ENCODE measurements at places on chromosomes 6 and 20.

GRCh38 chr6:41935685-41936072, 5.9 kb downstream of the CCND3 start:
- DNase-seq: no peak

DNA sequence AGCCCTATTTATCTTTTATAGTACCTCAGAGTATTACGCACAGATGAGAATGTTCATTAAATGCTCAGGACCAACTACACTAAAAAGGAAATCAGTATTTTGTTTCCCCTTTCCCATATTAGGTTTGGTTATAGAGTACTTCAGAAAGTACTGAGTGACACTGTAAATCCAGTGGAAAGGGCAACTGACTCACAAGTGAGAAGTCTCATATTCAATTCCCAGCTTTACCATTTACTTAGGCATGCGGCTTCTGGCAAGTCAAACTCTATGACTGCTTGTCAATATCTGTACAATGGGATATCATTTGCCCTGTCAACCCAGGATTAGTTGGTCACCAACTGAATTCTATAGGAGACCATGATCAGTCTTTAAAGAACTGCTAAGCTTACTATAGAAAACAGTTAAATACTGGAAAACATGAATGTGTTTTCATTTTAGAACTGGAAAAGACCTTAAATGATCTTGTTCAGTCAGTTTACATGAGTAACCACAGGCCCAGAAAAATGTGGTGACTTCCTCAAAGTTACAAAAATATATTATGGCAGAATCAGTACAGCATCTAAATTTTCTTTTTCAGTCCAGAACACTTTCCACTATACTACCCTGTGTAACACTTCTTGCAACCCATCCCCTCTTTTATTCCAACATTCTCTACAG, 3.6 kb downstream of the MAP3K7 start:
- DNase-seq: no peak

- no peak for DNase-seq
These were observed 20.8 kb downstream of the ADGRG6 start for GRCh38 chr6:142322504-142323198.

DNA sequence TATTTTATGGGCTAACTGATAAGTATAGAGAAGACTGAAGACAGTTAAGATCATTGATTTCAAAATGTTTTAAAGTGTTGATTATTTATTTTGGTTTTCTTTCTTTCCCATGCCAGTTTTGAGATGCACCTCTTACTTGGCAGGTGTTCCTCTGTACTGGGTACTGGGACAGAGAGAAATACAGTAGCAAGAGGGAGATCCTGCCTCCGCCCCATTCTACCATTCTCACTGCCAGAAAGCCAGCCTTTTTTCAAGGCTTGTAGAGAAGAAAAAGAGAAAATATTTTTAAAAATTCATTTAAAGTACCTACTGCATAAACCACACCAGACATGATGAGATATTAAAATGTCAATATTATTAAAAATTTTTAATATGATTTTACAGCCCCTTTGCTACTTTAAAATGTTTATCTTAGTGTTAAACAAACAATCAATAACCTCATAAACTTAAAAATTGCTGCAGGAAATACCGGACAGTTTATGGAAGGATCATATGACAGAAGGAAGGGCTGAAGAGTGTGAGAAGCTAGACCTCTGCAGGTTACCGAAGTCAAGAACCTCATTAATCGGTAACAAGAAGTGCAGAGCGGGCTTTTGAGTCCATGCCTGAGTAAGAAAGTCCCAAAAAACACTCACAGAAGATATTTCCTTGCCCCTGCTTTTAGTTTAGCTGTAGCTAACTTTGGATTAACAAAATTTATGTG, 117.8 kb upstream of the ESR1 start:
- no peak for DNase-seq

DNA sequence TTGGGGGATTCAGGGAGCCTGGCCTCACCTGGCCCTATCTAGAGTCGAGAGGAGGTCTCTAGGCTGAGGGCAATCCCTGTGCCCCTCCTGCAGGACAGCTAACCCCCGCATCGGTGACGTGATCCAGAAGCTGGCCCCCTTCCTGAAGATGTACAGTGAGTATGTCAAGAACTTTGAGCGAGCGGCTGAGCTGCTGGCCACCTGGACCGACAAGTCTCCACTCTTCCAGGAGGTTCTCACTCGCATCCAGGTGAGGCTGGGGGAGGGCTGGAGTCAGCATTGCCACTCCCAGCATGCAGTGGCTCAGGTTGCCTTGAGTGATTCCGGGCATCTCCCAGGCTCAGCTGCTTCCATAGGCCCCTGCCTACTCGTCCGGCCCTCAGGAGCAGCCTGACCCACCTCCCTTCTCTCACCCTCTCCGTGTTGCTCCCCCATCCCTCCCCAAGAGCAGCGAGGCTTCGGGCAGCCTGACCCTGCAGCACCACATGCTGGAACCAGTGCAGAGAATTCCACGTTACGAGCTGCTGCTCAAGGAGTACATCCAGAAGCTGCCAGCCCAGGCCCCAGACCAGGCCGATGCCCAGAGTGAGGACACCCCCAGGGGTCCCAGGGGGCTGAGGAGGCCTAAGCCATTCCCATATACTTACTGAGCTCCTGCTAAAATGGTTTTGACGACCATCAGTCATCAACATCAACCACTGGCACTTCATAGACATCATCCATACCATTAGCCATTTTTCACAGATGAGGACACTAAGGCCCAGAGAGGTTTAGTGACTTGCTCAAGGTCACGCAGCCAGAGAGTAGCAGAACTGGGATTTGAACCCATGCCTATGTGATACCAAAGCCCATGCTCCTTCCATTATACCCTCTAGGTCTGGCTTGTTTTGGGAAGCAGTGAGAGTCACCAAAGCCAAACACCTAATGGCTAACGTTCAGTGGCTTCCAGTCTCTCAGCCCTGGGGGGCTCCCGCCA, 8.3 kb downstream of the FGD2 start:
- DNase-seq: no peak

Measured in lung (tissue), 17 donors.